ENCODE measurements at places on chromosomes 6 and 20.

- DNase-seq = no peak
Observed at GRCh38 chr6:33815854-33816253, 12.1 kb upstream of the MLN start.

- DNase-seq = no peak
Observed at GRCh38 chr6:131053546-131054240, 9.4 kb downstream of the EPB41L2 start.

DNA sequence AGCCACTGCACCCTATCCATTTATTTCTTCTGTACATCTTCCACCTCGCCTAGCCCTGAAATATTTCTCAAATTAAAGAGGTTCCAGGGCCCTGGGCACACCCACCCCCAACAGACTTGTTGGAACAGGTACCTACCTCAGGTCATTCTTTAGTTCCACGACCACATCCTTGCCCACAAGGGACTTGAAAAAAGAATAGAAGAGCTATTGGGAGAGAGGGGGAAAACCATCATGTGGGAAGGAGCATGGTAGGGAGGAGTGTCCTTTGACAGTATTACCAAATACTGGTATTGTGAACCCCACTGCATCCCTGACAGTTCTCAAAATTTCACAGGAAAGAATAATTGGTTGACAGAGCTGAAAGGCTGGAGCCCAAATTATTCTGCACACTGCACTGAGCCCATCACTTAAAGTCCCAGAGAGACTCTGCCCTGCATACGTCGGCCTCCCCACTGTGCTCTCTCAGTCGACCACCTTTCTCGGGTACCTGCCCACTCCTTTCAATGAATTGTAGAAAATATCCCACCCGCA, 762 bp downstream of the LSM2 start:
- no peak for DNase-seq

DNA sequence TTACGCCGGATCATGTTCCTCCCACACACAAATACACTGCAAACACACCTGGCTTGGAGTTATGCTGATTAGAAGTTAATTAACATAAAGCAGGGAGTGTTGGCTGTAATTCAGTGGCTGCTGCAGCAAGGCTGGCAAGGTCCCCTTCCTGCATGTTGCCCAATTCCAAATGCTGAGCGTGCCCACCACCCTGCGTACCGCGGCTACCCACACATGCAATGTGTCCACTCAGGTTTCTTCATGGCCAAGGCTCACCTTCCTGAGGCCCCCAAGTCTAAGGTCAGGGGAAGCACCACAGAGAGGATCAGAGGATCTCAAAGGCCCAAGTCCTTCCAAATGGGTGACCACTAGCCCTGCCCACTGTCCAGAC, 11.6 kb upstream of the PRND start:
- no peak for DNase-seq

DNA sequence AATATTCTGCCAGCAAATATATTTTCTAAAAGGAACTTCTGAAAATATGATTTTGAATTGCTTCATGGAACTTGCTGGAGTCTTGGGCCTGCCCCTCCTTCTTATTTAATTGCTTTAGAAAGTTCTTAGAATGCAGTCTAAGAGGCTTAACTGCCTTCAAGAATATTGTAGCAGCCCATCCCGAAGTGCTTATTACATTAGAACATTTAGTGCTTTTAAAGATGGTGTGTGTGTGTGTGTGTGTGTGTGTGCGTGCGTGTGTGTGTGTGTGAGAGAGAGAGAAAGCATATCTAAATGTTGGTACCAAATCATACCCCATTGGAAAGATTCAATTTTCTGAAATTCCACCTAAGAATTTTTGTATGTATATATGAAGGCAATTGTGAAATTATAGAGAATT, 193.5 kb downstream of the SLC24A3 start:
- DNase-seq = no peak

DNA sequence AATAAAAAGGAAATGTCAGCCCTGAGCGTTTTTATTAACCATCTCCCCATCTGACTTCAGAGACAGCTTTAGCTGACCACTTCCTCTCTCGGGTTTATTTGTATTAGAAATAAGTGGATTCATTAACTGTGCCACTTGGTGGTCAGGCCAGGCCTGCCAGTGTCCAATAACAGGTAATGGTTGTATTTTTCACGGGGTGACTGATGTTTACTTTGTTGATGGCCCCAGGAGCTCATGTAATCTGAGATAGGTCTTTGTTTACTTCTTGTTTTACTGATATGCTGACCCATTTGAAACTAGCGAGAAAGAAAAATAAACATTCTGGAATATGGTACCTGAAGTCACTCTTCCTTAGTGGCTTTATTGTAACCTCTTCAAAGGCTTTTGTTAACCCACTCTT, 504.3 kb upstream of the SLC35B3 start:
- DNase-seq = no peak

DNA sequence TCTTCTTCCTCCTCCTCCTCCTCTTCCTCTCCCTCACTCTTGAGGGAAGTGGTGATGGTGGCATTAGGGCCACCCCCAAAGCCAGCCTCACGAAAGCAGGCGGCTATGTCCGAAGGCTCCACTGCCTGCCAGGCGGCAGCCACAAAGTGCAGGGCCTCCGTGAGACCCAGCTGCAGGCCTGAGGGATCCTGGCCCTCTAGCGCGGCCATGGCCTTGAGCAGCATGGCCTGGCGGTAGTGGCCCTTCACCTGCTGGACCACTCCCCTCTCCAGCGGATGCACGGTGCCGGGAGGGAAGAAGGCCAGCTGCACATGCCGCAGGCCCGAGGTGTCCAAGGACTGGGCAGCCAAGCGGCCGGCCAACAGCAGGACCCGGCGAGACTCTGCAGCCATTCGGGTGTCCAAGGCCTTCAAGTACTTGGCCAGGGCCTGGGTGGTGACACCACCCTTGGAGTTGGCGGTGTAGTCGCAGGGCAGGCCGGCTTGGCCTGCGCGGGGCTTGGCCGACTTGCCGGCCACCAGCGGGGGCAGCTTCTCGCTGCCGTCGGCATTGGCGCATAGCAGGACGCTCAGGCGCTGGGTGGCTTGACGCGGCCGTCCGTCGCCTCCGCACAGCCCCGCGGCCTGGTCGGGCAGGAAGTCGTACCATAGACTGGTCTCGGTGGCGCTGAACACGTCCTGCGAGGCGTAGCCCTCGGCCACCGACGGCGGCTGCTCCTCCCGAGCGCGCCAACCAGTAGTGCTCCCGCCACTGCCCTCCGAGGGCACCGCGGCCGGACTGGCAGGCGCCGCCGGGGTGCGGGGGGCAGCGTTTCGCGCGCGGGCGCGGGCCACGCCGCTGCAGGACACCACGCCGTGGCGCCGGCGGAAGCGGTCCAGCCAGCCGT, 1.1 kb downstream of the CENPB start:
- DNase-seq = no peak

DNA sequence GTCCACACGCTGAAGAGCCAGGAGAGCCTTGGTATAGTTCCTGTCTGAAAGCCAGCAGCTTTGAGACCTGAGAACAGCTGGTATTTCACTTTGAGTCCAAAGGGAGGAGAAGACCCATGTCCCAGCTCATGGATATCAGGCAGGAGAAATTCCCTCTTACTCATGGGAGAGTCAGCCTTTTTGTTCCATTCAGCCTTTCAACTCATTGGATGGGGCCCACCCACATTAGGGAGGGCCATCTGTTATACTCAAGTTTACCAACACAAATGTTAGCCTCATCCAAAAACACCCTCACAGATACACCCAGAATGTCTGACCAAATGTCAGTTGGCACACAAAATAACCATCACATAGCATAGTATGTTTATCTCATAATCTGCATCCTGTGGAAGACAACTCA, 80.1 kb downstream of the GMDS start:
- no peak for DNase-seq

- DNase-seq = no peak
Observed at GRCh38 chr6:160138839-160139419, 17.3 kb downstream of the SLC22A1 start.

GRCh38 chr6:14074476-14075094, 43.0 kb upstream of the CD83 start:
- no peak for DNase-seq

- DNase-seq = no peak
Observed at GRCh38 chr6:51184046-51184445, 365.4 kb downstream of the TFAP2B start.

DNA sequence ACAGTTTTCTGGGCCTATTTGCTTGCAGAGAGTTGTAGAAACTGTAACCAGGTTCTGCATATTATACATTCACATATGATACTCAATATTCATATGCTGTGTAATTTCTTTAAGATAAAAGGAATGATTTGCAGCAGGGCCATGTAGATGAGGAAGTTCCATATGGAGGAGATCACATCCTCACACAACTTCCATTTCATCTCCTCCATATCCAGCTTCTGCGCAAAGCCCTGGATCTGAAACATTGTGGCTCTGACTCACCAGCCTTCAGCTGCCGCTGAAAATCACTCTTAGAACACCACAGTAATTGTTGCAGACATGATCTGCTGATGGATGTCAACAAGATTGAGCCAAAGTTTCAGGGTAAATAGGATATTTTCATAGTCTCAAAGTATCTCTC, 57.7 kb downstream of the PXDC1 start:
- DNase-seq = no peak

GRCh38 chr20:45012682-45013302, 46.5 kb downstream of the STK4 start:
- DNase-seq = no peak

DNA sequence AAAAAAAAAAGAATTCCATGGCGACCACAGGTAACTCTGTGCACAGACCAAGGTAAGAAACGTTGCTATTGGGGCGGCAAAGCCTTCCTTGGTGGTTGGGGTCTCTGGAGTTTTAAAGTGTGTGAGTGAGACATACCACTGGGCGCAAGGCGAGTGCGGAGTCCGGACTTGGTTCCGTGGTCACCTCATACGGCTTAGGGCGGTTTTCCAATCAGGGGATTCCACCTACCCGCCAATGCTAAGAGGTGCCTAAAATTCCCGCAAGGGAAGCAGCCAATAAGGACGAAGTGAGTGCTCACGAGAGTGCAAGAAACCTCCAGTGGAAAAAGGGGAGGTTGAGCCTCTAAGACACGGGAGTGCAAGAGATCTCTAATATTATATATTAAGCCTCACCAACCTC, 68.6 kb upstream of the PRSS16 start:
- DNase-seq = no peak

DNA sequence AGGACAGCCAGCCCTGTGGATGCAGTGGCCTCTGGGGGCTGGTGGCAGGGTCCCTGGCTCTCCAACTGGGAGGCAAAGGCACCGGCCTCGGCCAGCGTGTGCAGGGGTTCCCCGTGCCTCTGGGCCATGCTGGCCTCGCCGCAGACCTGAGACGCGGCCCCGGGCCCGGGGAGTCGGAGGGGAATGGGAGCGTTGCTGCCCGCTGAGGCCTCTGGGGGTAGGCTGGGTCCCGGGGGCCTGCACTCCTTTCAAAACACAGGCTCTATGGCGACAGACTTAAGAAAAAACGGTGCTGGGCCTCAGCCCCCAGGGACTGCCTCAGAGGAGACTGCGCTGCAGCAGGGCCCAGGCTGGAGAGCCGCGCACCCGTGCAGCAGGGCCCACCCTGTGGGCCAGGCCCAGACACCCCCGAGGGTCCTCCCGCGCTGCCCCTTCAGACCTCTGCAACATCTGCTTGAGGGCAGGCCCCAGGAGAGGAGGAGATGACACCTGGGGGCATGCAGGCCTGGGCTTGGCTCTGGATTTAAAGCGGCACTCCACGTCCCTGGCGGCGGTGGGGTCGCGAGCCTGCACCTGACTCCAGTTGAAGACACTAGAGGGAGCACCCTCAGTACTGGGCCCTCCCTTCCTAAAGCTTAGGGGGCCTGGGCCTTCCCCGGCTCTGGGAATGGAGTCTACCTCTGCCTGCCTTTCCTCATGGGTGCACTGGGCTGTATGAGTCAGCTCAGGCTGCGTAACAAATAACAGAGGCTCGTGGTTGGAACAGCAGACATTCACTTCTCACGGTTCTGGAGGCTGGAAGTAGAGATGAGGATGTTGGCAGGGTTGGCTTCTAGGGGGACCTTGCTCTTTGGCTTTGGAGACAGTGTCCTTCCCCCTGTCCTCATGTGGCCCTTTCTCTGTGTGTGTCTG, 117.4 kb upstream of the RPS6KA2 start:
- no peak for DNase-seq

- DNase-seq = no peak
Observed at GRCh38 chr6:34650823-34651222, 45.7 kb downstream of the ILRUN start.

- no peak for DNase-seq
Observed at GRCh38 chr6:21393441-21394165, 199.9 kb upstream of the SOX4 start.

DNA sequence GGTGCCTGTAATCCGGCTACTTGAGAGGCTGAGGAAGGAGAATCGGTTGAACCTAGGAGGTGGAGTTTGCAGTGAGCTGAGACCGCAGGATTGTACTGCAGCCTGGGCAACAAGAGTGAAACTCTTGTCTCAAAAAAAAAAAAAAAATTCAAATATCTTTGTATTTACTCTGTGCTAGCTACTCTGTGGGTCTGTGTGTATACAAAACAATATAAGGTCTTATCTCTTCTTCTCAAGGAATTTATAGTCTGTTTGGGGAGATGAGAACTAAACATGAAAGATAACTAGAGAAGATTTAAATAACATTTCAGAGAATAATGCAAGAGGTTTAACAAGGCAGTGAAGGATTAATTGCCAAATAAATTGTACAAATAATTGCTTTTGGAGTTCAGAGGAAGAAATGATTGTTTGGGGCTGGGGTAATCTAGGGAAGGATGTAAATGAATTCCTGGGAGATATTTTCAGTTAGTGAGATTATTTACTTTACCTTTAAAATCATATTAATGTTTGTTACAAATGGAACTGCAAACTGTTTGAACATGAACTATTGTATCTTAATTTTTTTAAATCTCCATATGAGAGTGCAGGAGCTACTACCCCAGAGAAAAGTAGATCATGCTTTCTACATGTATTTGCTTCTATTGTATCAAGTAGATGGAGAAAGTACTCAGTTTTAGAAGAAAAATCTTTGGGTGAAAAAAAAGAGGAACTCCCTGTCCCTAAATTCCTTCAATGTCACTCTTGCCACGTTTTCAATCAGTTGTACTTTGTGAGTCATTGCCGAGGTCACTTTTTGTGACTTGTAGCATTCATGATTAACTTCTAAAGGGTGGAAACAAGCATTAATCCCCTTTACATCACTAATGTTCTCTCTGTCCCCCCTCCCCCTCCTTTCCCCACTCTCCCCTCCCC, 39.0 kb downstream of the NCOA3 start:
- DNase-seq = no peak

- no peak for DNase-seq
Observed at GRCh38 chr6:8940356-8940755, 505.0 kb upstream of the SLC35B3 start.

DNA sequence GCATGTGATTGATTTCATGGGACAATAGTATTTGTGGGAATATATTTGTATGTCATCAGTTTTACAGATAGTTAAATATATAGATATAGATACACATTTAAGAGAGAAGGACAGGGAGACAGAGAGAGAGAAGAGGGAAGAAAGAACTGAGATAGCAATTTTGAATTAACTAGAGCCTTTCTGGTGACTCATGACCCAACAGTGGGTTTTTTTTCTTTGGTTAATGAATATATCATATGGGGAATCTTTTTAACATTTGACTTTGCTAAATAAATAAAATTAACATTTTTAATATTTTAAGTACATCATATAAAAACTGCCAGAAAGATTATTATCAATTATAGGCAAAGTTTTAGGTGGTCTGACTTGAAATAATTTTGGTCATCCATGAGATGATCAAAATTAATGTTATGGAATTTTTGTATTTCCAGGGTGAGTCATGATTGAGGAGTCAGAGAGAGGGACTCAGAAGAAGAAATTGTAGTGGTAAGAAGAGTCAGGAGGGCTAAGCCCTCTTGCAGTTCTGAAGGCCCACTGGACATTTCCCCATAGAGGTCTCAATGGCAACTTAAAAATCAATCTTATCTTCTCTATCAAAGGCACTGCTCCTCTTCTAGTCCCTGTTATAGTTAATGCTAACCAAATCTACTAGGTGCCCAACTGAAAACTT, 508.1 kb upstream of the MAP3K7 start:
- no peak for DNase-seq

GRCh38 chr6:19879663-19880062, 42.5 kb downstream of the ID4 start:
- no peak for DNase-seq
